Hypothalamus (tissue), 51 donors: ENCODE measurements at places on chromosomes 13 and 19.

DNA sequence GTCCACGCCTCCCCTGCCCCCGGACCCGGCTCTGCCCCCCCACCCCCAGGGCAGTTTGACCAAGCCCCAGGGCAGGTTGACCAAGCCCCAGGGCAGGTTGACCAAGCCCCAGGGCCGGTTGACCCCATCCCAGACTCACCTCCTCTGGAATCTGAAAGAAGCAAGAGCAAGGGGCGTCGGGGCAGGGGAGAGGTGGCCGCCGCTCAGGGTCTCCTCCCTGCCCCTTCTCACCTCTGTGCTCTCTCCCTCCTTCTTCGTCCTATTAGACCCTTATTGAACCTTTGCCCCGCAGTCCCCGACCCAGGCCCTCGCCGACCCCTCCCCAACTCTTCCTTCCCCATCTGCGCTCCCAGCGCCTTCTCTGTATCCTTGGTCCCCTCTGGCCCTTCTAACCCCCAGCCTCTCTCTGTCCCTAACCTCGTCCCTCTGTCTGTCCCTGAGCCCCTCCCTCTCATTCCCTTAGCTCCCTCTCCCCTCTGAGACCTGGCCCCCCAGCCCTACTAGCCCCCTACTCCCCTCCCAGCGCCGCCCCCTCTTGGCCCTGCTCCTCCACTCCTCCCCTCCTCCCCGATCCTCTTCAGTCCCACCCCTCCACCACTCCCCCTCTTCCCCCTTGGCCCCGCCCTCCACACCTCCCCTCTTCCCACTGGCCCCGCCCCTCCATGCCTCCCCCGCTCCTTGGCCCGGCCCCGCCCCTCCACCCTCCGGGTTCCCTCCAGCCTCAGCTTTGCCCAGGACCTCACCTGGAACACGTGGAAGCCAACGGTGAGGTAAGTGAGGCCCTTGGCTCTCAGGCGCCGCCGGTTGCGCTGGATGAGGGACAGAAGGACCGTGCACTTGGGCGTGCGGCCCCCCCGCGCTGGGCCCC is 7.6 kb downstream of the CAPN12 start:
- DNase-seq, result no peak

DNA sequence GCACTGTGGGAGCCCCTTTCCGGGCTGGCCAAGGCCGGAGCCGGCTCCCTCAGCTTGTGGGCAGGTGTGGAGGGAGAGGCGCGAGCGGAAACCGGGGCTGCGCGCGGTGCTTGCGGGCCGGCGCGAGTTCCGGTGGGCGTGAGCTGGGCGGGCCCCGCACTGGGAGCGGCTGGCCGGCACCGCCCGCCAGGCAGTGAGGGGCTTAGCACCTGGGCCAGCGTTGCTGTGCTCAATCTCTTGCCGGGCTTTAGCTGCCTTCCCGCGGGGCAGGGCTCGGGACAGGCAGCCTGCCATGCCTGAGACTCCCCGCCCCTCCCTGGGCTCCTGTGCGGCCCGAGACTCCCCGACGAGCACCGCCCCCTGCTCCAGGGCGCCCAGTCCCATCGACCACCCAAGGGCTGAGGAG is 405.2 kb upstream of the PRR20A start:
- no peak for DNase-seq

- no peak for DNase-seq
Observed at GRCh38 chr13:99046851-99047250, 69.0 kb upstream of the DOCK9 start.

GRCh38 chr19:10565028-10565566 is 713 bp downstream of the KRI1 start:
- no peak for DNase-seq

DNA sequence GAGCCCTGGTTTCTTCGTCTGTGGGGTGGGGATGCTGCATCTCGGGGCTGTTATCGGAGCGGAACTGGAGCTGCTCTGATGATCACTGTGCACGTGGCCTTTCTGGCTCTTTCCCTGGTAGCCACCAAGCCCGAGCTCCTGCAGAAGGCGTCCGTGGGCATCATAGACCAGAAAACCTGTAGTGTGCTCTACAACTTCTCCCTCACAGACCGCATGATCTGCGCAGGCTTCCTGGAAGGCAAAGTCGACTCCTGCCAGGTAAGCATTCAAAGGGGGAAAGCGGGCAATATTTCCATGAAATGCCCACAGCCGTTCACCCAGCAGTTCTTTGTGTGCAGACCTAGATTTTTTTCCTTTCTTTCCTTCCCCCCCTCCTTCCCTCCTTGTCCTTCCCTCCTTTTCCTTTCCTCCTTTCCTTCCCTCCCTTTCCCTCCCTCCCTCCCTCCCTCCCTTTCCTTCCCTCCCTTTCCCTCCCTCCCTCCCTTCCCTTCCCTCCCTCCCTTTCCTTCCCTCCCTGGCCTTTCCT is 9.4 kb downstream of the TIMM13 start:
- DNase-seq, result no peak
